ENCODE measurements at places on chromosomes 6 and 20.

- DNase-seq: no peak
Observed at GRCh38 chr6:24809728-24810127, 11.0 kb upstream of the ARMH2 start.

- no peak for DNase-seq
Observed at GRCh38 chr20:51339721-51340450, 202.6 kb downstream of the NFATC2 start.

- no peak for DNase-seq
Observed at GRCh38 chr6:48325701-48326100, 214.7 kb upstream of the PTCHD4 start.

GRCh38 chr6:2547355-2547754 lies 203.4 kb downstream of the MYLK4 start:
- peak; percentile 63 for DNase-seq

GRCh38 chr20:49435639-49436038 lies 46.8 kb downstream of the KCNB1 start:
- no peak for DNase-seq
